ENCODE measurements at places on chromosomes 1 and 21.
A peak's percentile ranks its signal among the peaks of the same experiment; 100 is the strongest.

- no peak for DNase-seq
These were observed 296.2 kb downstream of the LRRIQ3 start for GRCh38 chr1:73901738-73902137.

DNA sequence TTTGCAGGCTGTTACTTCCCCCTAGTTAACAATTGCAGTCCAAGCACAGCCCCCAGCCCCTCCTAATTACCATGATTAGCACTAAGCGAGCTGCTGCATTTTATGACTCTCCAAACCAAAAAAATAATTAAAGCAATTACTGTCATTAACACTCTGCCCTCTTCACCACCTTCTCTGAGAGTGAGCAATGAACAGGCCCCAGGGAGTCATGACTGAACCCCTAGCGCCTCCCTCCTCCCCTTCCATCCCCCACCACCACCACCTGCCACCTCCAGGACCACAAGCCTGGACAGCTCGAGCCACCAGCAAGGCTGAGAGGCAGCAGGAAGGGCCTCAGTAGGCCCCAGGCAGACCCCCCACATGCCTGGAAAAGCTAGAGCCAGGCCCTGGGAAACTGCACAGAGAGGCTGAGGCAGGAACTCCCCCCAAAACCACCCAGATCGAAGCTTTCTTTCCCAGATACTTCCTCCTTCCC lies 35.5 kb upstream of the ZC3H12A start:
- DNase-seq, result no peak

DNA sequence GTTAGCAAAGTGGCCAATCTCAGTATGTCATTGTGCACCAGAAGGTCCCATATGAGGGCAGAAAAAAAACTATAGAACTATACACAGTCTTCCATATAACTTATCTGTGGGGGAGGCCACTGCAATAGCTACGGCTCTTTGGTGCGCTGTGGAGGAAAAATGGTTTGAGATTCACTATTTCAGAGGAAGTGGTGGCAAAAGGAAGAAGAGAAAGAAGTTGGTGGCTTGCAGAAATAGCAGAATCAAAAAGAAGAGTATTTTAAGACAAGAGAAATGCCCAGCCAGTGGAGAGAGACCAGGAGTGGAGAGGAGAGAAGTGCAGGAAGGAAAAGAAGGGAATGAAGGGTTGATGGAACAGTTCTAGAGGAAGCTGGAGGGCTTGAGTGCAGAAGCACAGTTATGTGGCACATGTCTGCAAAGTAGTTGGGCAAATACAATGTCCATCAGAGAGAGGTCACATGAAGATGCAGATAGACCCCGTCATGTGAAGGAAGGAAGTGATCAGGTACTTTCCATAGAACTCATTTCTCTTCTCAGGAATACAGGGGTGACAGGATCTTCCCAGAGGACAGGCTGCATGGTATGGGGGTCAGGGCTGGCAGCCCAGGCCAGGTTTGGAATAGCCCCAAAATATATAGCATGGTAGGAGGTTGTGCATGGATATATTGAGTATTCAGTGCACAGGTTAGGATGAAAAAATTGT lies 64.6 kb downstream of the RUNX1 start:
- no peak for DNase-seq

GRCh38 chr21:34906401-34906800 lies 142.7 kb downstream of the RUNX1 start:
- DNase-seq, result no peak

DNA sequence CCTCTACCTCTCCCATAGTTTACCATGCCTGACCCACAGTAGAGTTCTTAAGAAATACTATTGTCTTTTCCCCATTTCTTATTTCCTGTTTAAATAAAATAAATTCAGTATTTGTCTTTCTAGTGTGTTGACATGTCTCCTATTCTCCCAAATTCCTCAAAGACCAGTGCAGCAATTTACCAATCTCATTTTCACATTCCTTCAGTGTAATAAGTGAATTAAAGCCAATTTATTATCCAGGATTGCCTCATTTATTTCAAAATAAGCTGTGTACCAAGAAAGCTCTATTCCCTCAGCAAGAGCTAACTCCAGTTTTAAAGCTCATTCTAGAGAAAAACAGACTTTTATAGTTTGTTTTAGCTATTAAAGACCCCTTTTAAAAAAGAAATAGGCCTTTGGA lies 49.9 kb downstream of the DISC1 start:
- no peak for DNase-seq

GRCh38 chr1:29312469-29313461 lies 76.4 kb downstream of the PTPRU start:
- no peak for DNase-seq

- DNase-seq, result no peak
These were observed 81.3 kb downstream of the PLXNA2 start for GRCh38 chr1:208162903-208163302.

DNA sequence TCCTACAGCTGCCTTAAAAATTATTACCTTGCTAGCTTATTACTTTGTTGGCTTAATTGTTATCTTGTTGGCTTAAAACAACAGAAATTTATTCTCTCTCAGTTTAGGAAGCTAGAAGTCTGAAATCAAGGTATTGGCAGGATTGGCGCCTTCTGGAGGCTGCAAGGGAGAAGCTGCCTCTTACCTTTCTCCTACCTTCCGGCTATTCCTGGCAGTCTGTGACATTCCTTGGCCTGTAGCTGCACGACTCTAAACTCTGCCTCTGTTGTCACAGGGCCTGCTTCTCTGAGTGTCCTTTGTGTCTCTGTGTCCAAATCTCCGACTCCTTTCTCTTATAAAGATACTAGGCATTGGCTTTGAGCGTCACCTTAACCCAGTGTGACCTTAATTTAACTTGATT lies 579.9 kb upstream of the B3GALT2 start:
- no peak for DNase-seq

GRCh38 chr1:31788825-31789256 lies 24.7 kb upstream of the ADGRB2 start:
- DNase-seq, result peak; percentile 83

- peak; percentile 60 for DNase-seq
These were observed 212.5 kb downstream of the TOMM20 start for GRCh38 chr1:234915924-234916675.

DNA sequence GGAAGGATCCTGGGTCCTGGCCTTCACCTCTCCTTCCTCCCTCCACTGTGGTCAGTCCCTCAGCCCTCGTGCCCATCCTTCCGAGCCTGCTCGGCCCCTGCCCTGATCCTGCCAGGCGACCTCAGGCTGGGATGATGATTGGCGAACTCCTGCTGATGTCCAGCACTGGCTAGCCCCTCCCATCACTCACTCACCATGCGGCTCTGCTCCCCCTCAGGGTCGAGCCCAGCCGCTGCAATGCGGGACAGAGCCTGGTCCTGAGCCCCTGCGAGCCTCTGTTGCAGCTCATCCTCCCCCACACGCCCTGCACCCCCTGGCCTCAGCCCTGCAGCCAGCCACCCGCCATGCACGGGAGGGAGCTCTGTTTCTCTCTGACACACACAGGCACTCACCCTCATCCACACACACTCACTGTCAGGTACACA lies 100.2 kb downstream of the DMRTB1 start:
- DNase-seq, result no peak

DNA sequence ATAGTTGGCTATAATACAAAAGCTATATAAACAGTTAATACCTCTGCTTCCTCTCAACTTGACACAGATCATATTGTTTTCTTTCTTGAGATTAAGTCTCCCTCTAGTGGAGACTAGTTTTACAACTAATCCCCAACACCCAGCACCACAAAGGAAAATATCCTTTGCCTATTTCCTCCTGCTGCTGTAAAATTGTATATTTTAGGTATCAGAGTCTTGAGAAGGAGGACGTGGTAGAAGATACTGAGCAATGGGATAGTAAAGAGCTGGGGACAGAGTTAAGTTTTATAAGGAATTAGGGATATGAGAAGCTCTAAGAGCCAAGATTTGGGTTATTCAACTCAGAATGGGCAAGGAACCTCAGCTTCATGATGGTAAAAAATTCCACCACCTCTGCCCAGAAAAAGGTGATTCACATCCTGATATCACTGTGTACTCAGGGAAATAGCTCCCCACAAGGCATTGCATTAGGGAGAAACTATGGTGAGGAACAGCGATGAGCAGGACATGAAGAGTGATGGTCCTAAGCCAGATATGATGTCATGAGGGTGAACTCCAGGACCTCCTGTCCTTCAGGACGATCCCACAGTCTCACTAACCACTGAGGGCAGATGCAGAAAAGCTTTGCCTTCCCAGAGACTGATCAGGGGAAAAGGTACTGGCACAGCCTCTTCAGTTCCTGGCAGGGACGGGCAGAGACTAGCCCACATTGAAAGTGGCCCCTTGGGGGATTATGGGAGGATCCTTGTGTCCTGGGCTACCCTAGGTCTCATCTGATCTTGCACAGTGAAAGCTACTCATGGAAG lies 14.7 kb upstream of the CFAP126 start:
- peak; percentile 57 for DNase-seq

- no peak for DNase-seq
These were observed 125.6 kb downstream of the ETS2 start for GRCh38 chr21:38931291-38931690.

GRCh38 chr1:168970926-168971659 lies 135.4 kb upstream of the ATP1B1 start:
- DNase-seq, result no peak

- no peak for DNase-seq
These were observed 275.5 kb downstream of the CAMTA1 start for GRCh38 chr1:7060745-7061144.

GRCh38 chr1:187313115-187313514 lies 484.4 kb downstream of the PLA2G4A start:
- no peak for DNase-seq

DNA sequence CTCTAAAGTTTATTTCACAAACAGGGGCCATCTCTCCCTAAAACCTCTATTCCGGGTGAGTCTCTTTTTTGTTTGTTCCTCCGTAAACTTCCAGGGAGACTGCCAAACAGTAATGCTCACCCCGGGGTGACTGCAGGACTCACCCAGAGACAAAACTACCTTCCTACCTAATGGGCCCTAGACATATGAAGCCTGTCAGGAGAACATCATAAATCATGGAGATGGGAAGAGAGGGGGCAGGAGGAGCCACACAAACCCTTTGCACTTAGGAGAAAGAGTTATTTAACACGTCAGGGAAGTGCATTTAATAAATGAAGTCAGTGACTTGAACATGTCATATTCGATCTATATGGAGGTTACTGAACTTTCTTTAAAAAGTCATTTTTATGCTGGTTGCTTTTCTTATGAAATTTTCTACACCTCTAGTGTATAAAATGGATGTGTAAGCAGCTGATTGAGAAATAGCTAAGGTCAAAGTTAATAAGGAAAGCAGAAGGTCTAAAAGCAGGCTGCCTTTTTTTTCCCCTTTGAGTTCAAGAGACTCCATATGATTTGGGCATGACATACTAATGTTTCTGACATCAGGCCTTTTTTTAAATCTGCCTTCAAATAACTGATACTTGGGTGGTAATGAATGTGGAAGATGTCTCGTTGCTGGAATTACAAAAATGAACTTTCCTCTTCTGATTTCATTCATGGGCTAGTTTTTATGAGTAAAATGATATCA lies 286.9 kb upstream of the USP25 start:
- DNase-seq, result no peak

DNA sequence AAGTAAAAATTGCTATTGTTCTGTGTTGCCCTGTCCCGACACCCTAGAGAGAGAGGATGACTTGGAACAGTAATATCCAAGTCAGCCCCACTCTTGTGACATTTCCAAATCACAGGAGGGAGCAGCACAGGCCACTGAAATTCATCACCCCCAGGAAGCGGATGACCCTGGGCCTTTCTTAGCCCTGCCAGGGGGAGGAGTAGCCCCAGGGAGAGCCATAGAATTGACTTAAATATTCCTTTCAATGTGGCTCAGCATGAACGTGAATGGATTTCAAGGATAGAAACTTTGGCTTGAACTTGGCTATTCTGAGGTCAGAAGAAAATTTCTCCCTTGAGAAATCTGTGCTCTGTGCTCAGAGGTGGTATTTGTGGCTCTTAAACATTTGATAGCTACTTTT lies 80.6 kb downstream of the CENPF start:
- no peak for DNase-seq

GRCh38 chr21:34270411-34270810 lies 93.4 kb upstream of the KCNE2 start:
- no peak for DNase-seq

- no peak for DNase-seq
These were observed 2.8 kb downstream of the KCNJ9 start for GRCh38 chr1:160083968-160084770.

- DNase-seq, result no peak
These were observed 49.7 kb downstream of the SYT6 start for GRCh38 chr1:114103992-114104391.

- DNase-seq, result no peak
These were observed 4.8 kb upstream of the SIM2 start for GRCh38 chr21:36694031-36694515.

DNA sequence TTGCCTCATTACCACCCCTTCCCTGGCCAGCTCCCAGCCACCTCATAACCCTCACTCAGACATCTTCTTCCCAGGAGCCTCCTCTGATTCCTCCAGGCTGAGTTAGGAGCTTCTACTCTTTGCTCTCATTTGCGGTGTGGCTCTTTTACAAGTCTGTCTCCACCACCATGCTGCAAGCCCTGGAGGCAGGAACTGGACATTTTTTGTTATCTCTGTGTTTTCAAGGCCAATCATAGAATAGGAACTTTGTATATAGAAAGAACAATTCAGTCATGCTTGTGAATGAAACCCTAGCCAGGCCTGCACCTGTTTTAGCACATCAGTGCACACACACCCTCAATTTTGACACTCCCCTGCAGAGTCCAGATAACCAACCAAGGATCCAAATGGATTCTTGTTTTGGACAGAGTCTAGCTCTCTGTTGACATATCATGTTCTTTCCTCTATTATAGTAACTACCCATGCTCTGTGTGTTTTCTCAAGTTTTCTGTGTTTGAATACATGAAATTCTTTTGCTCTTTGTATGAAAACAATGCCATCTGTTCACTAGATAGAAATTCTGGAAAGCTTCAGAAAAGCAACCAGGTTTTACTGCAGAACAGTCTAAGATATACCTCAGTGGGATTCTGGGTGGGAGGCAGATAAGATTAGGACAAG lies 60.9 kb upstream of the ZNF648 start:
- DNase-seq, result no peak

- DNase-seq, result no peak
These were observed 126.2 kb upstream of the DAB1 start for GRCh38 chr1:57550092-57550491.

- DNase-seq, result no peak
These were observed 5.5 kb downstream of the SIM2 start for GRCh38 chr21:36704281-36704957.

DNA sequence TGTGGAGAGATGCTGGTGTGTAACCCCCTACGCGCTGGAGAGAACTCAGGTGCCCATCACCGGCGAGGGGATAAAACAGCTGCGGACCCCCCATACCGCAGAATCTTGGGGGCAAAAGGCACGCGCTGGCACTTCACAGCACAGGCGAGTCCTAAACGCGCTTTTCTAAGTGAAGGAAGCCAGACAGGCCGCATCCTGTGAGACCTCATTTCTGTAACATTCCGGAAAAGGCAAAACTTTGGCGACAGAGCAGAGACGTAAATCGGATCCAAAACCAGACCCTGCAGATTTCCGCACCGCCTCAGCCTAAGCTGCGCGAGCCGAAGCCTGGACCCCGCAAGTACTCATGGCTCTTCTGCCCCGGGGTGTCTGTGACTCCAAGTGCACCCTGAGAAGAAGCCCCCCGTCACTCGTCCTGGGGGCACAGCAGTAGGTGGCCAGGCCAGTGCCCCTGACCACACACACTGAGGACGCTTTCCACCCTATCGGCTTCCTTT lies 60.9 kb downstream of the SLX9 start:
- DNase-seq, result no peak

Measured in foreskin fibroblast (primary cell).